Neural crest cell (in vitro differentiated cells): ENCODE measurements at places on chromosomes 1 and 21.

GRCh38 chr21:45642122-45642813 lies 1.3 kb upstream of the PCBP3 start:
- DNase-seq: no peak

DNA sequence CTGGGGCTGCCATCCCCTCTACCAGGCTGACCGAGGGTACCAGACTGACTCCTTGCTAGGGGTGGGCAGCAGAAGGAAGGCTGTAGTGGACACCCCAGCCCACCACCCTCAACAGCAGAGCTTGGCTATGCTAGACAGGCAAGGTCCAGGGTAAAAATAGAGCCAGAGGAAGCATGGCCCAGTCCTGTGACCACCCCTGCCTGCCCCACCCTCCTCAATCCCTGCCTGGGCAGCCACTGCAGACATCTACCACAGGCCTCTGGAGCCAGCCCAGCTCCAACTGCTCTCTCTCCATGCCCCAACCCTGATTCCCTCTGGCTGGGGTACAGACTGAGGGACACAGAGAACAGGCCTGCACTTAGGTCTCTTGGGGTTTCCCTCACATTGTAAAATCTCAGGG lies 1.7 kb downstream of the S100A1 start:
- no peak for DNase-seq

- DNase-seq: no peak
These were observed 160.8 kb downstream of the DISP1 start for GRCh38 chr1:222975472-222976122.

GRCh38 chr1:160193832-160194736 lies 3.7 kb downstream of the CASQ1 start:
- DNase-seq: no peak

DNA sequence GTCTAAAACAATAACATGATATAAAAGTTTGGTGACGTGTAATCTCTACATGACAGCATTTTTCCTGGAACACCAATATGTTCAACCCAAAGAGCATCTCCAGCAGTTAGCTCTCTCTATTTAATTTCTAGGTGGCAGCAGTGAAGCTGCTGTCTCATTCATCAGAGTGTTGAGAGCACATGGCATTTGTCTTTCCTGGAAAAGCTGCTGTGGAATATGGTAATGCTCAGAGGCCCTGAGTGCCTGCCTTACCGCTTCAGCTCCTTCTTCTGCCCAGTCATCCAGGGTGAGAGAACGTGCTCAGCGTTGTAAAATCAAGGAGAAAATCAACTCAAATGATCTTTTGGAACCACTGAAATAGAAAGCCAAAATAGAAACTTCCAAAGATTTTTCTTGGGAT lies 640.7 kb downstream of the ADGRL2 start:
- DNase-seq: no peak

- DNase-seq: no peak
These were observed 3.3 kb downstream of the TMEM200B start for GRCh38 chr1:29120367-29120766.

GRCh38 chr1:71638081-71638766 lies 557.4 kb upstream of the ZRANB2 start:
- no peak for DNase-seq

DNA sequence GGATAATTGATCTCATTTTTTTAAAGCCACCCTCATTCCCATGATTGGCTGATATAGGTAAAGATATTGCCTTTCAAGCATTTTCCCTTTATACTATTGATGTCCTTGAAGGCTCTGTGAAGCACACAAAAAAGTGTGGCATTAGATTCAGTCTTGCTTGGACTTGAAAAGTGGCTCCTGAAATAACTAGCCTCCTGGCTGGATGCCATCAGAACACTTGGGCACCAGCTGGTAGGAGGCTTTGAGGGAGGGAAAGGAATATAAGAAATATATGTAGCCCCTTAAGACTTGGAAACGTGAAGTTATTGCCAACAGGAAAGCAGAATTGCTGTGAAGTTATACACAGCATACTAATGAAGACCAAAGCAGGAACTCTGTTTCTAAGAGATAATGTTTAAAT lies 14.1 kb downstream of the MTR start:
- no peak for DNase-seq

DNA sequence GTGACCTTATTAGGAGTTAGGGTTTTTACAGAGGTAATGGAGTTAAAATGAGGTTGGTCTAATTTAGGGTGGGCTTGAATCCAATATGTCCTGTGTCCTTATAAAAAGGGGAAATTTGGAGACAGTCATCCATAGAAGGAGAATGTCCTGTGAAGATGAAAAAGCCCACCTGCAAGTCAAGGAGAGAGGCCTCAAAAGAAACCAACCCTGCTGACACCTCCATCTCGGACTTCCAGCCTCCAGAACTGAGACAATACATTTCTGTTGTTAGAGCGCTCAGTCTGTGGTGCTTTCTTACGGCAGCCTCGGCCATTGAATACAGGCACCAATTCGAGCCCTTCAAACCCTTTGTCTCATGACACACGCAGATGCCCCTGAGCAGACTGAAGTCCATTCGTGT lies 43.8 kb downstream of the ACTA1 start:
- DNase-seq: no peak

DNA sequence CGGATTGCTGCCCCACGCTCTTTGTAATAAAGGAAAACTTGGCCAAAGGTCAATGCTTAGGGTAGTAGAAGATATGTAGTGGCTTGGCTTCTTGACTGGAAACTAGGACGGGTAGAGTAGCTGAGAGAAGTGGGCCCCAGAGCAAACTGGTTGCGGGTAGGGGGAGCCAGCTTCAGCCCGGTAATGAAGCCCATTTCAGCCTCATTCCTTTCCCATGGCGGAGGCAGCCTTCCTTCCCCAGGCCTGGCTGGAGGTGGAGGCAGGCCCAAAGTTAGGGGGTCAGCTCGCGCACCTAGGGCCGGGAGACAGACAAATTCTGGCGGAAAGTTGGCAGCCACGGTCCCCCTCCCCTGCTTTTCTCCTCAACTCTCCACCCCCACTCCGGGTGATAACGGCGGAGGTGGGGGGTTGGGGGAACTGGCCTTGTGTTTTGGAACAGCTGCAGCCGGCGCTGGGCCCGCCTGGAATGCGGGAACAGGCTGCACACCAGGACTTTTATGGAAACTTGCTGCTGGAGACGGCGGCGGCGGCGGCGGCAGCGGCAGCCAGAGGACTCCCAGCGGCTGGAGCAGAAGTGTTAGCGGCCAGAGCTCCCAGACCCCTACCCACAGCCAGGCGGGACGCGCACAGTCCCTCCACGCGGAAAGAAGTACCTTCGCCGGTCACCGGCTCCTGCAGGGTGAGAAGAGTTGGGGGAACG lies at the start of gene NEXN:
NEXN (plus strand) TSS at position 544 of the 700 bp plus-strand sequence. CDS start 27,483 bp downstream, outside the sequence.
- DNase-seq: peak; percentile 60

GRCh38 chr1:188128761-188129160 lies 1300.0 kb downstream of the PLA2G4A start:
- DNase-seq: no peak

DNA sequence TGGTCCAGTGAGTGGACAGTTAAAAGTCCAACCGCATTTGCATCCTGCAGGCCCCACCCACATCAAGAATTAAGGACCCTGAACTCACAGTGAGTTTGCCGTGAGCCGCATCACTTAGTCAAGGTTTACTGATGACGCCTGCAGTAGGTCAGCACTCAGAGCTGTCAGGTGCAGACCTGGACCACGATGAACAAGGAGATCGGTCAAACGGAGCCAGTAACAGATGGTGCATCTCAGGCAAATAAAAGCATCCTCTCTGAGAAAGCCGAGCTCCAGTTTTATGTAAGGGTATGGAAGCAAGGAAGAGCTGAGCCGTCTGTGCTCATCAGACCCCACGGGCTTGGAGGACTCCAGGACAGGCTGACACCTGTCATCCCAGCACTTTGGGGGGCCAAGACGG lies 4.5 kb downstream of the PRDM15 start:
- DNase-seq: no peak

GRCh38 chr1:151964510-151964909 lies 29.1 kb downstream of the S100A10 start:
- DNase-seq: no peak

DNA sequence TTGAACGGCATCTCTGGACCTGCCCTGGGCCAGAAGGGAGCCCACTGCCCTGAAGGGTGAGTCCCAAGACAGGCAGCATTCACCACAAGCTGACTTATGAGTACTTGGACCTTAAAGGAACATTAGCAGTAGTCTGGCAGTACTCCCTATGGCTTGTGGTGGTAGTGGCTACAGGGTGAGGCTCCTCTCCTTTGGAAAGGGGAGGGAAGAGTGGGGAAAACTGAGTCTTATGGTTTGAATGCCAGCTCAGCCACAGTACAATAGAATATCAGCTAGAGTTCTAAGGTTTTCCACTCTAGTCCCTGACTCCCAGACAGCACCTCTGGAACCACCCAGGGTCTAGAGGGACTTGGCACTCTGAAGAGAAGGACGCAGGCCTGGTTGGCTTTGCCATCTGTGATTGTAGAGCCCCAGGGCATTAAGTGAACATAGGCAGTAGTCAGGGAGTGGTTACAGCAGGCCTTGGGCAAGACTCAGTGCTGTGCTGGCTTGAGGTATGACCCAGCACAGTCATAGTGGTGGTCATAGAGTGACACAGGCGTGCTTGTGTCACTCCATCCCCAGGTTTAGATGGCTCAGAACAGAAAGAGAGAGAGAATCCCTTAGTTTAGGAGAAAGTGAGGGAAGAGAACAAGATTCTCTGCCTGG lies 31.0 kb downstream of the CD53 start:
- DNase-seq: no peak

GRCh38 chr1:53799141-53799540 lies 39.0 kb downstream of the NDC1 start:
- no peak for DNase-seq

DNA sequence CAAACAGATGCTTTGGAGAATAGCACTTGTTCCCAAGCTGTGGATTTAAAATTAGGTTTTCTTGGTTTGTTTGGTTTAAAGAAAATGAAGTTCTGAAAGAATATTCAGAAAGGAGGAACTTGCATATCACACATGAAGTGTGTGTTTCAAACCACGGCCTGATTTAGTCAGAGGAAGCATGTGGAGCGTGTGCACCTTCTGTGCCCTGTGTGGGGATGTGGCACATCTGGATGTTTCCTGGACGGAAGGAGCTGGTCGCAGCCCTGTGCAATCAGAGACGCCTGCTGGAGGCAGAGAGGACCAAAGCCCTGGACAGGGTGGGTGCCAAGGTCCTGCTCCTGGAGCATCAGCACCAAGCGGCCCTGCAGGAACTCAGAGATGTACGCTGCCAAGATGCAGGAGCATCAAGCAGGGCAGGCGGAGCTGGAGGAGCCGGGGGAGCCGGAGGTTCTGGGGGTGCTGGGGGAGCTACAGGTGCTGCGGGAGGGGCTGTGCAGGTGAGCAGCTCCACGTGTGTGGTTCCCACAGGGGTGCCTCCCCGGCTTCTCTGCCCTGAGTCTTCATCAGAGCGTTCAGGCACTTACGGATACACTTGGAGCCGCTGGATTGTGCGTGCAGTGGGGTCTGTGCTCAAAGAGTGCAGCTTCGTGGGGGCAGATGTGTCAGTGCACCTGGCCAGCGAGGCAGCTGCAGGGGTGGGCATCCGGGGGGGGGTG lies 45.7 kb downstream of the PCNT start:
- DNase-seq: no peak

DNA sequence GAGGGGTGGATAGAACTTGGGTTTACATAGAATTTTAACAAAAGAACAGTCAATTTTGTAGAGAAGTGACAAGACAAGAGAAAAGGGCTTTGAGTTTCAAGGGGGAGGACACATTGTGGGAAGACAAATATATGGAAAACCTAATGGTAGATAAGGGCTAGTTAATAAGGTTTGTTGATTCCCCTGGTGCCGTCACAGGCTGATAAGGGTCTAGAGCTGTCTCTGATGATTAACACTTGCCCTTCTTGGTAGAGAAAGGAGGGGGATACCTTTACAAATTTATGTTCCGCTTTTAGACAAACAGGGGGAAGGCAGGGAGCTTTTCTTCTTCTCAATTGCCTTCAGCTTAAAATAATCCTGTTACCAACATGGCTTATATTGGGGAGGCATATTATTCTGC lies 124.3 kb downstream of the ETS2 start:
- DNase-seq: no peak

- no peak for DNase-seq
These were observed 211.5 kb downstream of the TRABD2B start for GRCh38 chr1:47785561-47786271.

GRCh38 chr1:12215118-12215961 lies 14.5 kb upstream of the VPS13D start:
- no peak for DNase-seq

- DNase-seq: no peak
These were observed 146.8 kb downstream of the PTPRU start for GRCh38 chr1:29382851-29383745.

DNA sequence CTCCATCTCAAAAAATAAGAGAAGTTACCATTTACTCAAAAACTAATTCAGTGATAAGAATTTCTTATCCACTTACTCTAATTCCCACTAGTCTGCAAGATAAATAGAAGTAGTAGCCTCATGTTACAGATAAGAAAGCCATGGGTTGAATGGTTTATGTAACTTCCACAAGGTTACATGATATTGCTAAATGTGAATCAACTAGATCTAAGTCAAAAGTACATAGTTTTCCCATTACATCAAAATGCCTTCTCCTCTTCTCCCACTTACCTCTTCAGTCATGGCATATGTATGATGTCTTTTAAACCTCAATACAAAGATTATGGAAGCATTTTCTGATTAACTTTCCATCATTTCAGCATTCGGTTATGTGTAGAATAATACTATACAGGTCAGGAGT lies 108.5 kb downstream of the ASH1L start:
- no peak for DNase-seq

DNA sequence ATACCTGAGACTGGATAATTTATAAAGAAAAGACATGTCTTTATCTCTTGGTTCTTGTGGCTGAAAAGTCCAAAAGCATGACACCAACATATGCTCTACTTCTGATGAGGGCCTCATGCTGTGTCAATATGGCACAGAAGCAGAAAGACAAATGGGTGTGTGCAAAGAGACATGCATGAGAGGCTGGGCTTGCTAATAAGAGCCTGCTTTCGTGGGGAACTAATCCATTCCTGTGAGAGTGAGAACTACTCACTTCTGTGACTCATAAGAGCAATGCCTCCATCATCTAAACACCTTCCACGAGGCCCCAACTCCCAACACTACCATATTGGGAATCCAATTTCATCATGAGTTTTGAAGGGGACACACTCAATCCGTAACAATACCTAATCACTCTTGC lies 340.0 kb upstream of the DUSP10 start:
- DNase-seq: no peak

GRCh38 chr1:11882814-11883538 lies 24.2 kb upstream of the NPPB start:
- no peak for DNase-seq

DNA sequence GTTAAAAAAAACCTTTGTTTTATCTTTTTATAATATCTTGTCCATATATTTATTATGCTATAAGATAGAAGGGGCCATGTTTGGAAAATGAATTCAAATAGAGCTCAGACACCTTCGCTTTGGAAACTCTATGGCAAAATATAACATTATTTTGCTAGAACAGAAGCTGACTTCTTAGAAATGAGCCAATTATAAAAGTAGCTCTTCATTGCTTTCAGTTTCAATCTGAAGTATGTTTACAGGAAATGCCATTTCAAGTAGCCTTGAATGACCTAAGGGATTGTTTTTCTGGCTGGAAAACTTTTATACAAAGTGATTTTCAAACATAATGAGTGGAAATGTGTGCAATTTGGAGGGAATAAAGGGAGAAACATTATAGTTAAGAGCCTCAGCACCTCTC lies 37.8 kb upstream of the GBP5 start:
- DNase-seq: no peak
